ENCODE measurements at places on chromosomes 6 and 20.

DNA sequence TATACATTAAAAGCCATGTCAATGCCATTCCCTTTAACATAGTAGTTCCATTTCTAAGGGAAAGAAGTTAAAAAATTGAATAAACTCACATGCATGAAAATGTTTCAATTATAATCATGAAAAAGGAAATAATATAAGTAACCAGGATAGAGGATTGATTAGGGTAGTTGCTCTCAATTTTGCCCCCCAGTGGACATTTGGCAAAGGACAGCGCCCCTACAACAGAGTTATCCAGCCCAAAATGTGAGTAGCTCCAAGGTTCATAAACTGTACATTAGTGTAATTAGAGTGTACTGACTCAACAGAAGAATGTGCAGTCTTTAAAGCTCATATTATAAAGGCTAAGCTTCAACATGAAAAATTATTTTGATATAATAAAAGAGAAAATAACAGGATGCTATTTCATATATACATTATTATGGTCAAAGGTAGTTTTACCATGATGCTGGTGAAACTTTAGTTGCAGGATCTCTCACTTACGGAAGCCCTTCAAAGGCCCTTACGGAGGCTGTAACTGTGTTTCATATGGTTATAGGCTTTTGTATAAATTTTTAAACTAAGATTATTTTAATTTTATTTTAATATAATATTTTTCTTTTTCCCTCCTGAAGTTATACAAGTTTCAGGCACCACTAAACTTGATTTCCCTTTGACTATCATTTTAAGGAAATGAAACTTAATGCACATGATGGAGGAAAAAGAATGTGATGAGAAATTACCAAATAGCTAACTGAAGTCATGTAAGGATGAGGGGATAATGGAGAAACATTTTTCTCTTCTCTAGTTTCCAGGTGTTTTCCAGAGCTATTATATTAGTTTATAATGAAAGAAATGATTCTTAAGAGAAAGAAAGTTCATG lies 403.6 kb downstream of the PLCB1 start:
- DNase-seq: peak; percentile 58

DNA sequence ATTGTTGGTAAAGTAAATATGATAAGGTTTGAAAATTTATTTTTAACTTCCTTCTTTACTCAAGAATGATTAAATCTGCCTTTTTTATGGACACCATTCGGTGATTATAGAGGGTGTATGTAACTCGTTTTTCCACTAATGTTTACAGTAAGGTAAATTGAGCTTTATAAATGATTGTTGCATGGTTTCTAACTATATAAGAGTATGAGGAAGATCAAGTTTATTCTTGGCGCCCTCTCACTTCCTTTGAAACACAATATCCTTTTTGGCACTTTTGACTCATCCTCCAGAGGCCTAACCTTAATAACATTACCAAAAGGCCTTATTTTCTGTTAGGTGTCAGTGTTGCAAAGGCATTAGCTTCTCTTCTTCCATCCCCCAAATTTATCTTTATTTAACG lies 41.8 kb upstream of the MTRF1L start:
- no peak for DNase-seq

GRCh38 chr6:14066782-14067406 lies 50.7 kb upstream of the CD83 start:
- DNase-seq: peak; percentile 86

GRCh38 chr6:124757560-124757959 lies 204.7 kb upstream of the RNF217 start:
- no peak for DNase-seq

- no peak for DNase-seq
These were observed 831.2 kb downstream of the MAFB start for GRCh38 chr20:39857835-39858234.
